ENCODE measurements at places on chromosomes 6 and 20.

GRCh38 chr6:105097288-105097687 lies 82.5 kb downstream of the POPDC3 start:
- no peak for DNase-seq

DNA sequence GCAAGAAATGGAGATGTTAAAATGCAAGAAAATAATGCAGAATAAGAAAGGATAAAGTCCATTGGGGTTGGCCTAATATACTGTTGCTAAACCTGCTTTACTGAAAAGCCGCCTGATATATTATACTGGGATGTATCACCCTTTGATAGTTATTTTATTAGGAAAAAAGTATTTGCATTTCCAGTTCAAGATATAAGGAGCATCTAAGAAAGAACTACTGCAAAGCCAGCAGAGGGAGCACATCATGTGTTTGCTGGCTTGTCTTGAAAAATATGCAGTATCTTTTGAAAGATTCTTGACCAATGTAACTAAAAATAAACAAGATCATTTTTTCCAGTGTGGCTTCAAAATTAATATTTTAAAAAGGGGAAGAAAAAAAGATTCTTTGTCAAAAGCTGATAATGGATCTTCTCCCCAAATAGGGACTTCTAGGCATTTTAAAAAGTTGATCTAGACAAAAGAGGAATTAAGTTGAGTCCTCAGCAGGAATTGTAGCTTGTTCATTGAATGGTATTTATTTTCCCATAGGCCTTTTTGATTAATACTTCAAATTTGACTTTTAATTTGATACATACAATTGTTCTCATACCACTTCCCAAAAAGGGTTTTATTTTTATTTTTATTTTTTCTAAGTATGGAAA lies 214.9 kb downstream of the ZFAND3 start:
- no peak for DNase-seq

GRCh38 chr20:47188540-47188939 lies 168.0 kb downstream of the ZMYND8 start:
- no peak for DNase-seq

DNA sequence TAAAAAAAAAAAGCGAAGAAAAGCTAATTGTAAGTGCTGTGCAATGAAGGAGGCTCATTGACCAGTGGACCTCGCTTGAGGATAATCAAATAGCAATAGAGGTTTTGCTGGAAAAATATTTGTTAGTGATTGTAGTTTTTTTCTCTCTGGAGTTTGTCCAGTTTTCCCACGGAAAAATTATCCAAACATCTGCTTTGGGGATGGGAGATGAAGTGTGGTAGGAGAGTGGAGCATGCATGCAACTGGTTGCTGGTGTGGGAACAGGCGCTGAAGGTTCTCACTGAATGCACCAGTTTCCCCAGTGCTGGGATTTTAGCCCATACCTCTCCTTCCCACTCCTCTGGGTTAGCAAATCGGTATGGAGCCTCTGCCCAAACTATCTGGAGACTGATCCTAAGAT lies 281.7 kb upstream of the TAB2 start:
- DNase-seq: no peak

DNA sequence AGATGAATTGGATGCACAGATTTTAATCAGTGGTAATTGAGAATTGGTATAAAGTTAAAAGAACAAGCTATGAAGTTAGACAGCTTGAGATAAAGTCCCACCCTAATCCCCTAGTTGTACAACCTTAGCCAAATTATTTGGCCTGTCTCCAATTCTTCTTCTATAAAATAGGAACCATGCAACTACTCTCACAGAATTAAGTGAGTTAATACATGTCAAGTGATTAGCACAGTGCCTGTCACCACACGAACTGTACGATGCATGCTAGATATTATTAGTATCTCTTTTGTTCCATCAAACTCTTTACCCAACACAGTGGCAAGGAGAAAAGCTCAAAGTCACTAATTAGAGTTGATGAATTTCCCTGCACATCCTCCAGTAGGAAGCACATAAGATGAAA lies 44.7 kb downstream of the MBOAT1 start:
- no peak for DNase-seq

DNA sequence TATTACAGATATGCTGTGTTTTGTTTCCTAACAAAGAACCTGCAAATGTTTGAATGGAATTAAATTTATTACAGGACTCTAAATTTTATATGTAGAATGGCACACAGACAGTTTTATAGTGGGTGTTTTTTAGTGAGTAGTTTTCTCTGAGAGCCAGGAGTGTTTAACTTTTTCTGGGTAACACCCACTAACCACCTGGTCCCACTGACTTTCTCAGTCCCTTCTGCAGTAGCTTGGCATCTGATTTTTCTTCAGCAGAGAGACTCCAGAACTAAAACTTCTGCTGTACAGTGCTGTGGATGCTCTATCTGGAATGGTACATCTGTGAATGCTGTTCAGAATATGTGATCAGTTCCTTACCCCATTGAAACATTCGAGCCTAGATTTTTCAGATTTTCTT lies 6.3 kb downstream of the YWHAB start:
- no peak for DNase-seq

DNA sequence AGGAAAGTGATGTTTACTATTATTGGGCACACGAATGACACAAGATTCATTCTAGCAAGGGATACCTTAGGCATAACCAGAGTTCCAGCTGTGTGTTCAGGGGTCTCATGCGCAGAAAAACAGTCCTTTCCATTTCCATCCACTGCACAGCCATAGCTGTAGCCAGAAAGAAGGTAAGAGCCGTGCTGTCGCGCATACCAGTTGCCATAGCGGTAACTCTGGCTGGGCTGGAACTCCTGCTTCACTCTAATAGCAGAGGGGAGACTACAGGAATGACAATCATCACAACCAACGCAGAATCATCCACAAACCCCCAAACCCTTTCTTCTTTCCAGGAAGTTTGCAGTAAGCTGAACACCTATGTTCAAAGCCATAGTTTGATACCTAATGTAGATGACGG lies 7.5 kb downstream of the C6orf52 start:
- DNase-seq: no peak

DNA sequence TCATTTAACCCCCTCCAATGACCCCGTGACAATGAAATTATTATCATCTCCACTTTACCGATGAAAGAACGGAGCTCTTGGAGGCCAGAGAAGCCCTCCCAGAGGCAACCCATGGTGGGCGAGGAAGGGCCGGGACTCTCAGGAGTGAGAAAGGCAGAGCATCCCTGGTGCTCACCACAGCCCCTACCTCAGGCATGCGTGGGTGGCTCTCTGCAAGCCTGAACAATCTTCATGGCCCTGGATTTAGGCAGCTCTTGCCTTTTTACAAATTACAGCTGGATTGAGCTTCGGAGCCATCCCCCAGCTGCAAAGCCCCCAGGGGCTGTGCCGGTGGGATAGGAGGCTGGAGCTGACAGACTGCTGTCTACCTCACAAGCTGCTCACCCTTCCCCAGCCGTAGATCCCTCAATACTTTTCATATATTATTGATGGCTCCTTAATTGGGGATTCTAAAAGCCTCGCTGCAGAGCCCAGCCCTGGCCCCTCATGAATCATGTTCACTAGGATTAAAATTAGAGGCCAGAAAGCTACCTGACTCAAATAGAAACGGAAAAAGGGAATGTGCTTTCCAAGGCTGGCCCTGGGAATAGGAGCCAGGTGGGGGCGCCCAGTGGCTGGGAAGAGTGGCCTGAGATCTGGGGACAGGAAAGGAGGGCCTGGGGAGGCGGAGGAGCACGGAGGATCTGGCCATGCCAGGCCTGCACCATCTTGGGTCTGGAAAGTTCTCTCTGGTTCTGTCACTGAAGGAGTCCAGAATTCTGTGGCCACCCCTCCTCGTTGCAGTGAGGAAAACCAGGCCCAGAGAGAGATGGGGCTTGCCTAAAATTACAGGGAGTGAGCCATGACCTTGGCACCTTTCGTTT lies 29.1 kb downstream of the CPNE5 start:
- no peak for DNase-seq

DNA sequence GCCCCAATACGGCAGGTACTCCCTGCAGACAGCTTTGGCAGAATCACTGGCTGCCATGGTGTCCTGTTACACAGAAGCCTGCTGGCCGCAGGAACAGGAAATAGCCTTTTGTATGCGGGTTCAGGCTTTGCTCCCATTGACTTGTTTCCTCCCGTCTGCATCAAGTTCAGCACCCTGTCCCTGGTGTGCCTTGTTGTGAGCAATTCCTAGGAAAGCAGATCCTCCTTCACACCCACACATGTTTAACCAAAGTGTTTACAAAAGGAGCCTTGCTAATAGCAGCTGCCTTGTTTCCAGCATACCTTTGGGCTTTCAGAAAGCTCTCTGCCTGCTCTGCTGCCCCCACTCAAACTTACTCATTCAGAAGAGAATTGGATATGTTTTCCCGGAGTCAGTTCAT lies 127.2 kb upstream of the SUPT3H start:
- no peak for DNase-seq

DNA sequence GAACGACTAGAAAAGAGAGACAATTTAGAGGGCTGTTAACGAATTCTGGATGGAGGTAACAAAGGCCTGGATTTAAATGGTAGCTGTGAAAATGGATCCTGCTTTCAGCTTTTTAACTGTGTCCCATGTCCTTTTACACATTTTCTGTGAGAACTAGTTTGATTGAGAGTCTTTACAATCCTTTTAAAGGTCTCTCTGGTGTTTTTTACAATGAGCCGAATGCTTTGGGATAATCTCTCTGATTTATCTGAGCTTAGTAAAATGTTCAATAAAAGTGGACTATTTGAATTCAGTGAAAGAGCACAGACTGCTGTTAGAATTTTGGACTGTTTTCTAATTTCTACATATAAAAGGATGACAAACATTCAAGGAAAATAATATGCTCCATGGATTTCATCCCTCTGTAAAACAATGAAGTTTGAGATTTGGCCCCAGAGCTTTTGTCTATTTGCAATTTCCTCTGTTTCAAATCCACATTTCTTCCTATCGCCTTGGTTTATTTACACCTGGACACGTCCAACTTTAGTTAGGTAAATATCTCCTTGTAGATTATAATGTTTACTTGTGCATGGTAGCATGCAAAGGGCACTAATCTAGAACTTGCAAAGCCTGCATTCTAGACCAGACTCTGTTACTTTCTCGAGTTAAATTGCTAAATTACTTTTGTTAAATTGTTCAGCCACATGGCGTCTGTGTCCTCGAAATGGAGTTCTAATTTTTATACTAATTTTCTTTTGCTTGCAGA lies 871.0 kb upstream of the CITED2 start:
- no peak for DNase-seq

GRCh38 chr20:58293453-58293852 lies 16.1 kb upstream of the RAB22A start:
- DNase-seq: no peak

DNA sequence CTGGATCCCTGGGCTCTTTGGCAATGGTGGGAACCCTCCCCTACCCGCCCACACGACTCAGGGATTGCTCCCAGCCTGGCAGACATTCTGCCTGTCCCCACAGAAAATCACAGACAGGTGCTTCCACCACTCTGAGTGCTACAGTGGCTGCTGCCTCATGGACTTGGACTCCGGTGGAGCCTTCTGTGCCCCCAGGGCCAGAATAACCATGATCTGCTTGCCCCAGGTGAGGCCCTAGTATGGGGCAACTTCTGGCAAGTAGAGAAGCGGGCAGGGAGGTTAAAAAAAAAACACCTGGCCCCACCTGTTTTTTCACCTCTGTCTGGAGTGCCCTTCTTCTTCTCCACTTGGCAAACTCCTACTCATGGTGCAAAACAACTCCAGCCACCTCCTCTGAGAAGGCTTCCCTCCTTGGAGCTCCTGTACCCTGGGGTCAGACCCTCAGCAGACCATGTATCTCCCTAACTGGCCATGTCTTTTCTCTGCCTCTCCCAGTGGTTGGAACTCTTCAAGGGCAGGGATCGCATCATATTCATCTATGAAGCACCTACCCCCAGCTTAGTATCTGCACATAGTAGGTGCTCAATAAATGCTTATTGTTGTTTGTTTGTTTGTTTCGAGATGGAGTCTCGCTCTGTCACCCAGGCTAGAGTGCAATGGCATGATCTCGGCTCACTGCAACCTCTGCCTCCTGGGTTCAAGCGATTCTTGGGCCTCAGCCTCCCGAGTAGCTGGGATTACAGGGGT lies 1.1 kb downstream of the CLPSL2 start:
- DNase-seq: no peak

DNA sequence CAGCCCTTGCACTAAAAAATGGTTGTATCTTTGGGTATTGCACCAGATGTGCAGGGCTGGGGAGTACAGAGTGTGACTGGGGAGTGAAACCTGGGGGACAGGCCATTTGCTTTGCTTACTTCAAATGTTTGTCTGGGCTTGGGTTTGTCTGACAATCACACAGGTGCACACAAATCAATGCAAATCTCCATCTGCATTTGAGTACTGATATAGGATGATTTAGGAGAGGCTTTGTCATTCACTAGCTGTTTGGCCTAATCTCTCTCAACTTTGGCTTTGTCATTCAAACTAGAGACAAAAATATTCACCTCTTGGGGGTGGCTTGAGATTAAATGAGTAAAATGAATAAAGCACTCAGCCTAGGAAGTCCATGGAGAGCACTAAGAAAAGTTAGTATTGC lies 3.8 kb downstream of the GUCA1A start:
- DNase-seq: no peak

DNA sequence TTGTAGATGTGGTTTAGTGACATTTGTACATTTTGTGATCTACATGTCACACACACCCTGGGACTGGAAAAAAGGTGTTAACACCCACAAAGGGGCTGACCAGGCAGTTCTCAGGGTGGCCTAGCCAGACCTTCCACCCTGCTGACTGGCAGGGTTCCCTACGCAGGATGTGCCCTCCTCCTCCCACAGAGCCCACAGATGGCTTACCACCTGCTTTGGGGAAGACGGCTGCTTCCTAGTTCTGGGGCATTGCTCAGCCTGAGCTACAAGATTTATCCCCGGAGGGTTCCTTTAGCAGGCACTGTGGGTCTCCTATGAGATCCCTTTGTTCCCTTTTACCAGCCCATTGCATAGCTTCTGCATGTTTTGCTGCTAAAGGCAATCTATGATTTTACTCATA lies 35.1 kb downstream of the SNAP25 start:
- DNase-seq: no peak

- DNase-seq: no peak
Observed at GRCh38 chr6:45174045-45174444, 154.1 kb upstream of the RUNX2 start.

- no peak for DNase-seq
Observed at GRCh38 chr6:56806368-56806767, 148.5 kb upstream of the BEND6 start.

DNA sequence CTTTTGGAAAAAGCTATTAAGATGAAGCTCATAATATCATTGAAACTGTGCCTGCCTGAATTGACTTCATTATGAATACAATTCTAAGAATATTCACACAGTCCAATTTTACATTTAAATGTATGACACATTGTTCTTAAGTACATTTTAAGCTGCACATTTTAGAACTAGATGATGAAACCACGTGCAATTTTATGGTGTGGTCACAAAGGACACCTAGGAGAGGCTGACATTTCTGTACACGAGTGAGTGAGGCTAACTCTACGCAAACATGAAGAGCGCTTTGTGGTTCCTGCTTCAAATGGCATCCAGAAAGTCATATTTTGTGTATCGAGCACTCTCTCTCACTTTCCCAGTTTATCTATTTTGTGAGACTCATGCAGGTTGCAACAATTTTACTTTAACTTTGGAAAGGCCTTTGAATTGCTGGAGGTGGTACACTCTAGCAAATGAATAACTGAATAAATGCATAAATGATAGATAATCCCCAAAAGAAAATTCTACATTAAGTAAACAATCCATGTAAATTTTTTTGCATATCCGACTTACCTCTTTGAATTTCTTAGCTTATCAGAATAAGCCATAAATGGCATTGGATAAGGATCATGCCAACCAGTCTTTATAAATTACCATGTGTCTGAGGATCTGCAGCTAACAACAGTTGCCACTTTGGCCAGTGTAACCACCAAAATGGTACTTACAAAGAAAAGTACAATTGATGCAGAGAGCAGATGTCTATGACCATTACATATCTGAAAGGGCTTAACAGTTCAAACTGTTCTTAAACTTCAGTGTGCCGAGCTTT lies 97.3 kb downstream of the NRSN1 start:
- no peak for DNase-seq
